ENCODE measurements at places on chromosomes 11 and 22.

- no peak for DNase-seq
Observed at GRCh38 chr11:31649129-31649966, 139.8 kb downstream of the ELP4 start.

DNA sequence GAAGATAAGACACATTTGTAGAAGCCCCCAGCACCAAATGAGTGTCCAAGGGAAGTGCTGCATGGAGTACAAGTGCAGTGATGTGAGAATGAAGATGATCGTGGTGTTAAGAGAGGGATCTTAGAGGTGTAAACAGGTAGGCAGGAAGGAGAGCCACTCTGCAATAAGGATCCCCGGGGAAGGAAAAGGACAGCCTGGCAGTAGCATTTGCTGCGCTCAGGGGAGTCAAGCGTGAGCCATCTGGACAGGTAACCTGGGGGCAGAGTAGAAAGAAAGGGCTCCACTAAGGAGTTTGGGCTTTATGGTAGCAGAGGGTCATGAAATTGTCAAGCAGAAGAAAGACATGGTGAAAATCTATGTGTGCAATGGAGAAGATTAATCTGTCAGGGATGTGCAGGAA lies 587.2 kb downstream of the BUD13 start:
- no peak for DNase-seq

DNA sequence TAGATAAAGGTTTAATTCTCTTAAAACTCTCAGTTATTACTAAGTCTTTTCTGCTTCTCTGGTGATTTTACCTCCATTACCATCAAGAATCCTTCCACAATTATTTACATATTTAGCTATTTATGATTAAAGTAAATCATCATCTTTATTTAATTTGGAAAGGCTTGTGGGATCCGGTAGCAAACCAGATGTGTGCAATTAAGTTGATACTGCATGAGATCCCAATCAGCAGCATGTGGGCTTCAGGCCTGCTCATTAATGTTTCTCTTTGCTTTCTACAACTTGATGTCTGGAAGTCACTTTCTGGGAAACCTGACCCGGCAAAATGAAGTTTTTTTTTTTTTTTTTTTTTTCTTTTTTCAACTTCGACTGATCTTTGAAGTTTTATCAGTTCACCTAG lies 558.4 kb upstream of the ANO5 start:
- DNase-seq, result no peak

GRCh38 chr22:35134637-35135036 lies 68.7 kb downstream of the ISX start:
- no peak for DNase-seq

GRCh38 chr11:117825538-117826189 lies 1.1 kb upstream of the FXYD2 start:
- DNase-seq, result no peak

- DNase-seq, result no peak
Observed at GRCh38 chr11:121282886-121283502, 9.6 kb upstream of the SC5D start.

- no peak for DNase-seq
Observed at GRCh38 chr11:11349870-11350337, 3.1 kb downstream of the CSNK2A3 start.

DNA sequence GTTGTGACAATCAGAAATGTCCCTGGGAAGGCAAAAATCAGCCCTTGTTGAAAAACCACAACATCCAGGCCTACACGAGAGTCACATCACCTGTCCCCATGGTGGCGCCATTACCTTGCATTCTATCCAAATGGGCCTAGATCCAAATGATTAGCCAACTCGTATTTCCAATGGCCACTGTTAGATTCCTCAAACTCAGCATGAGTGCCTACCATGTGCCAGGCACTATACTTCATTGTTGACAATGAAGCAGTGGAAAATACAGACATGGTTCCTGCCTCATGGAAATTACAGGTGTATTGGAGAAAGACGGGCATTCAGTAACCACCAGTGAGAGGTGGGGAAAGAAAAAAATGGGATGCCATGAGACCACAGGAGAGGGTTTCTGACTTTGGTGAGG lies 29.8 kb upstream of the CREB3L1 start:
- DNase-seq, result no peak

- DNase-seq, result peak; percentile 4
Observed at GRCh38 chr11:116373104-116373944, 399.5 kb downstream of the BUD13 start.

DNA sequence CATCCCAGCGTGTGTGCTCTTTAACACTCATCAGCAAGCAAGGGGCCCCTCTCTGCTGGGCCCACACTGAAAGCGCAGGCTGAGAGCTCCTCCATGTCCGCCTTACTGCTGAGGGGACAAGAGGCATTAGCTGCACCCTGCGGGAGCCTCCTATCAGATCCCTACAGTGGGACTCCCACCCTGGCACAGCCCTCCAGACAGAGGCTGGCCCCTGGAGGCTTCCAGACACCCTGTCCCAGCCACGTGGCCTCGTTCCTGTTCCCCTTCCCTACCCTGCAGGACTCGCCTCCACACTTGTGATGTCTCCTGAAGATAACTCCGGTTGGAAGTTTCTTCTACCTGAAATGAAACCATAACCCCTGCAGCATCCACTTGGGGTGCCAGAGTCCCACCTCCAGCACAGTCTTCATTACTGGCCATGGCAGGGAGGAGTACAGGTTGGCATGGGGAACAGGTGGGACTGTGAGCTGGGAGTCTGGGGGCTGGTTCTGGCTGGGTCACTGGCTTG lies 5.0 kb upstream of the SH3BP1 start:
- no peak for DNase-seq

GRCh38 chr22:31680861-31681341 lies 18.9 kb upstream of the PISD start:
- DNase-seq, result no peak

- DNase-seq, result peak; percentile 49
Observed at GRCh38 chr11:8593935-8594909, at the start of gene STK33. Gene STK33, minus strand, starts transcription at chr11:8594228. Its CDS starts 119,323 bp downstream, at chr11:8474905.

DNA sequence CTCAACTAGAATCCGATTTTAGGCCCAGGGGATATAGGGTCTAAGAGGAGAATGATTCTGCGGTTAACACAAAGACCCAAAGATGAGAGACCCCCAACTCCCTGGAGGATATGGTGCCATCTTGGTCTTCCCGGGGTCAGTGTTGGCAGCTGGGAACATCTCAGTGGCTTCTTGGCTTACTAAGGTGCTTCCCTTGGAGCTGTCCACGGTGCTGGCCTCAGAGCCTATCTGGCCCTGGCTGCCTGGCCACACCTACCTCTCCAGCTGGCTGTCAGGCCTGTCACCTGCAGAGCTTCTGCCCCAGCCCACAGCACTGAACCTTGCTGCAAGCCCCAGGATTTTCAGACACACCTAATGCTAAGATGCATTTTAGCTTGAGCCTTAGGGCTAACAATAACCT lies 70.7 kb upstream of the THY1 start:
- no peak for DNase-seq

DNA sequence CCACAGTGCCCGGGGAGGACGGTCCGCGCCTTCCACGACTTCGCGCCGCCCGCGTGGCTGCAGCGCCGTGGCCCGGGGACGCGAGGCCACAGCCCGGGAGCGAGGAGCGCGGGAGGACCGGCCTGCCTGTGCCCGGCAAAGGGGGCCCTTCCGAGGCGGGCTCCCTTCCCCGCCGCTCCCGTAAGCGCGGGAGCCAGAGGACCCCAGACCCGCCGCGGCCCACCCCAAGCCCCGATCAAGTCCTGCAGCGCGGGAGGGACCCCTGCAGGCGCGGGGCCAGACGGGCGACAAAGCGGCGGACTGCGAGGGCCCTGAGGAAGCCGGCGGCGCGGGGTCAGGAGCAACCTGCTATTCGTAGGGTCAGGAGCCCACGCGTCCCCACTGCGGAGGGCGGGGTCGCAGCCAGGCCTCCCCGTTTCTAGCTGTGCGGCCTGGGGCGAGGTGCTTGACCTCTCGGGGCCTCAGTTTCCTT lies 110.3 kb downstream of the WNT7B start:
- DNase-seq, result no peak

GRCh38 chr11:46722566-46723358 lies 3.7 kb downstream of the F2 start:
- no peak for DNase-seq

- DNase-seq, result no peak
Observed at GRCh38 chr11:134630861-134631260, 218.8 kb upstream of the B3GAT1 start.

- DNase-seq, result no peak
Observed at GRCh38 chr11:94882931-94883330, 90.4 kb downstream of the CWC15 start.

DNA sequence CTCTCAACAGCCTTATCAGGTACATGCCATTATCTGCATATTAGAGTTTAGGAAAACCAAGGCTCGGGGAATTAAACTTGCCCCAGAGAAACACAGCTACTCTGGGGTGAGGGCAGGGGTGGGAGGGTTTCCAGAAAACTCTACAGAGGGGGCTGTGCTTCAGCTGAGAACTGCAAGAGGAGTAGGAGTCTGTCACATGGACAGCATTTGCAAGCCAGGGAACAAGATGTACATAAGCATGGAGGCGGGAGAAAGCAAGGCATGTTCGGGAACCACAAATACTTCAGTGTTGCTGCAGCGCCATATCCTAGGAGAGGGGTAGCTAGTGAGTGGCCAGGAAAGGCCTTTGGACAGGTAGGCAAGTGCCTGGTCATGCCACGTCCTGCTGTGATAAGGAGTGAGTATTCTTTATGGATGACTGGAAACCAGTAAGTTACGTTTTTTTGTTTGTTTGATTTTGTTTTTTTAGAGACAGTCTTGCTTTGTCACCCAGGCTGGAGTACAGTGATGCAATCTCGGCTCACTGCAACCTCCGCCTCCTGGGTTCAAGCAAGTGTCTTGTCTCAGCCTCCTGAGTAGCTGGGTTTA lies 57.2 kb downstream of the GRAMD1B start:
- no peak for DNase-seq

DNA sequence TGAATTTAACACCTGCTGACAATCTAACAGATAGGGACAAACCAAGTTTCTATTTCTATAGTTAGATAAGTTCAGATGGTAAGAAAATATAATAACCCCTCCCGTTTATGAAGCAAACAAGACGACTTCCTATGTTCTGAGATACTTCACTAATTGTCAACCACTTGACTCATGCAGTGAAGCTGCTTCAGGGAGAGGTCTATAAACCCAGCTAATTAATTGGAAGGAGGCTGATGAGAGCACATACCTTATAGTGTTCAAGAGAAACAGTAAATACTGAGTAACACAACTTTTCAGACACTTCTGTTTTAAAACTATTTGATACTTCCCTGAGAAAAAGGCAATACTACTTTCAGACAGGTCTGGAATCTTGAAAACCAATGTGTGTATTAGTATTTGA lies 229.4 kb upstream of the UBASH3B start:
- DNase-seq, result no peak

DNA sequence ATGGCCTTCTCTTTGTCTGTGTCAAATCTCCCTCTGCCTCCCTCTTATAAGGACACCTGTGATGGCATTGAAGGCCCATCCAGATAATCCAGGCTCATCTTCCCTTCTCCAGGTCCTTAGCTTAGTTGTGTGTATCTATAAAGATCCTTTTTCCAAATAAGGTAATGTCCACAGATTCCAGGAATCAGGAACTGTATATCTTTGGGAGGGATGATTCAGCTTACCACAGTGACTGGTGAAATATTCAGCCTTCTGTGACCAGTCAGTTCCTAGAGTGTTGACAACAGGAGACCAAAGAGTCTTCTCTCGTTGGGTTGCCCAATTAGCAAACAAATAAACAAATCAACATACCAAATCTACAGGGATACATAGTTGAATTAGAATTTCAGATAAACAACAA lies 175.8 kb downstream of the MPPED1 start:
- DNase-seq, result no peak

DNA sequence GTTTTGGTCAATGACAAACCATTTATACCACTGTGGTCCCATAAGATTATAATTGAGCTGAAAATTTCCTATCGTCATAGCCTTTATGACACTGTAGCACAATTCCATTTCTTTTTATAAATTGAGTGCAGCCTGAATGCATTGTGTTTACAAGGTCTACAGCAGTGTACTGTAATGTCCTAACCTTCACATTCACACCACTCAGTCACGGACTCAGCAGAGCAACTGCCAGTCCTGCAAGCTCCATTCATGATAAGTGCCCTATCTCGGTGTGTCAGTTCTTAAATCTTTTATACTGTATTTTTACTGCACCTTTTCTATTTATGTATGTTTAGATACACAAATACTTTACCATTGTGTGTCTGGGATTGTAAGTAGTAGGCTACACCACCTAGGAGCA lies 55.2 kb upstream of the SLC25A18 start:
- DNase-seq, result no peak

- no peak for DNase-seq
Observed at GRCh38 chr11:86558207-86558606, 114.2 kb downstream of the ME3 start.

DNA sequence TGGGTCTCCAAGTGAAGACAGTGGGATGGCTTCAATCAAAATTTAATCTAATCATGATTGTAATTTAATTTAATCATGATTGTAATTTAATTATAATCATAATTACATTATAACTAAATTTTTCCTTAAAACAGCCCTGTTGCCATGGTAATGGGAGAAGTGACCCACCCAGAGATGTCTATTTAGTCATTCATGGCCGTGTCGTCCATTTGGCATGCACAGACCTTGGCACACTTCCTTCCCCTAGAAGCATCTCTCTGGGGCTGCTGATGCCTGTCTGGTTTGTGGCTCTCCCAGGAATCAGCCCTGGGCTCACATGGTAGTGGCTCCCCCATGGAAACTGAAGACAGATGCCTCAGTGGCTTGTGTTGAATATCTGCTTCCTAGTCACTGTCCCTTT lies 27.0 kb downstream of the P4HA3 start:
- no peak for DNase-seq

GRCh38 chr11:74755395-74755995 lies 6.8 kb downstream of the RNF169 start:
- DNase-seq, result no peak

DNA sequence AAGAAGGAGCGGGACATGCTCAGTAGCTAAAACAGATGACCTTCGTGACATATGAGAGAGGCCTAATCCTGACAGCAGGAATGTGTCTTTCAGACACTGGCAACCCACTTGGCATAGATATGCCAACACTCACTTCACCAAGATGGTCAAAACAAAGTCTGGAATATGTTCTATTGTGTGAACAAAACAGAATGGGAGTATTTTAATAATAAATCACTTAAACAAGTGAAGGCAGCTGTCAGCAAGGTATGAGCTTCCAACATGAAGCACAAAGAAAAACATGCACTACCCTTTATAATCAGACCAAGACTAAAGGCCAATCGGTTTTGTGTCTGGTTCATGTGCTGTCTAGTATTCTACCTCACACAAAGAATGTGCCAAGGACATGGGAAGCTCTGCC lies 23.1 kb downstream of the CCDC34 start:
- DNase-seq, result no peak

GRCh38 chr11:119093942-119094815 lies 7.5 kb downstream of the DPAGT1 start:
- DNase-seq, result peak; percentile 16
